LoVo (cell line): ENCODE measurements at places on chromosomes 1 and 21.

DNA sequence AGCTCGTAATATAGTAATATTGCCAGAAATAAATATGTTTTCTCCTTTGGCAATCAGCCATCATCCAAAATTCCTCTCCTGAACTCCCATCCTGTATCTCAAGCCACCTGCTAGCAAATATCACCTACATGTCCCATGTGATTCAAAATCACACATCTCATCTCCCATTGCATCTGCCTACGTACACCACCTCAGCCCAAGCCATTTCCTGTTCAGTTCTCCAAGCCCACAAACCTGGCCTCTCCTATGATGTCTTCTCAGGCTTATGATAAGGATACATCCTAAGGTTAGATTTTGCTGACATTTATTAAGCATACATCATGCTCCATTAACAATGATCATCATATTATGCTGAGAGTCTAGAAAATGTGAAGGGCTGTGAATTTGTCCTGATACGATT is 31.9 kb upstream of the DEGS1 start:
- DNase-seq = no peak

GRCh38 chr1:40399984-40400704 is 26.6 kb downstream of the SMAP2 start:
- DNase-seq = no peak

- no peak for DNase-seq
Measured at GRCh38 chr21:17949421-17949820, 130.3 kb upstream of the C21orf91 start.

DNA sequence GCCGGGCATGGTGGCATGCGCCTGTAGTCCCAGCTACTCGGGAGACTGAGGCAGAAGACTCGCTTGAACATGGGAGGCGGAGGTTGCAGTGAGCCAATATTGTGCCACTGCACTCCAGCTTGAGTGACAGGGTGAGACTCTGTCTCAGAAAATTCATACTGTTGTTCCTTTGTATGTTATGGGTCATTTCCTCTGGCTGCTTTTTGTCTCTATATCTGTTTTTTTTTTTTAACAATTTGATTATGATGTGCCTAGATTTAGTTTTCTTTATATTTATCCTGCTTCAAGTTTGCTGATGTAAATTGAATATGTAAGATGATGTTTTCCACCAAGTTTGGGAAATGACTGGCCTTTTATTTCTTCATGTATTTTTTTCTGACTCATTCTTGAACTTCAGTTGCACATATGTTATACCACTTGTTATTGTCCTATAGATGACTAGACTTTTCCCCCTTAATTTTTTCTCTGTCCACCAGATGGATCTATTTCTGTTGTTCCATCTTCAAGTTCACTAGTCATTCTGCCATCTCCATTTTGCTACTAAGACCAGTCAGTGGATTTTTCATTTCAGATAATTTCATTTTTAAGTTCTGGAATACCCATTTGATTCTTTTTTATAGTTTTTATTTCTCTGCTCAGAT is 173.5 kb downstream of the GALNT2 start:
- no peak for DNase-seq

DNA sequence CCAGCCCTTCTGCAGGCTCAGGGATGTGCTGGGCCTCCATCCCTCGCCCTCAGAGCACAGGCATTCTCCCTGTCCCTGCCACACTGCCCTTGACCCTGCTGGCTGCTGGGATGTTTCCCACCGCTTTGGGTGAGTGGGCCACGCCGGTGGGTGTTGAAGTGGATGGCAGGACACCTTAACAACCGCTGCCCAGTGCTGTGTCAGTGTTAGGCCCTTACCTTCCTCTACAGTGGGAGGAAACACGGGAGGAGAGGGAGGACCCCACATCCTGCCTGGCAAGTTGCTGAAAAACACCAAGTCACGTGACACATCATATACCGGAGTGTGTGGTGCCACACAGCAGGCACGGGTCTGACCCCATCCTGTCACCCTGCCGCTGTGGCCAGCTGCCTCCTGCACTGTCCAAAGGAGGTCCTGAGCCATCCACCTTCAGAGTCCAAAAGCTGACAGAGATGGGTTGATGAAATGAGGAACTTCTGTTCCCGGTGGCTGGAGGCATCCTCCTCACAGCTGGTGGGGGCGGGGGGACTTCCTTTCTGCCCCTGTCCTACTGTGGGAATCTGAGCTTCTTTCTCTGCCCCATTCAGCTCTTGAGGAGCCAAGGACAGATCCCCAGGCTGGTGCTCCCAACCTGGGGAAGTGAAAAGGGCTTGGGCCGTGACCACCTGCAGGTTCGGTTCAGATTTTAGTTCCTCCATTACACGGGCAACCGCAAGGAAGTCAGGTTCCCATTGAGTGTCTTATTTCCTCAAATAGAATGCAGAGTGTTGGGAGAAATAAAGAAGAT is 3.2 kb upstream of the THEMIS2 start:
- no peak for DNase-seq

DNA sequence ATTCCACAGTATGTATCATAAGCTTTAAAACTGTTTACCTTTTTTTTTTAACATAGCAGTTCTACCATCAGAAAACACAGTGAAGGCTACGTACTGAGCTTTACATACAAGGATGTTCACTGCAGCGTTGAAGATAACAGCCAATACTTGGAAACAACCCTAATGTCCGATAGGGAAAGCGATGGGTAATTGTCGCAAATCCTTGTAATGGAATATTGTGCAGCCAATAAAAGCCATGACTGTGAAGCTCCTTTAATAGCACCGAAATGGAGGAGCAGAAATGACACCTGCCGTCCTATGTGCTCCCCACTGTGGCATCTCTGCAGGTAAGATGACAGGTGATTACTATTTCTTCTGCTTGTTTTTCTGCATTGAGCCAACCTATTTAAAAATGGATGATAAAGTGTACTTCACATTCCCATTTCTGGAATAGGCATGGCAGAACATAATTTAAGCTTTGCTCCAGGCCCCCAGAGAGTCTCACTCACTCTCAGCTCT is 523.8 kb downstream of the PTPRU start:
- DNase-seq = no peak

- no peak for DNase-seq
Measured at GRCh38 chr1:214993419-214993818, 89.1 kb upstream of the KCNK2 start.

GRCh38 chr1:25004355-25004754 is 74.3 kb upstream of the RUNX3 start:
- no peak for DNase-seq

DNA sequence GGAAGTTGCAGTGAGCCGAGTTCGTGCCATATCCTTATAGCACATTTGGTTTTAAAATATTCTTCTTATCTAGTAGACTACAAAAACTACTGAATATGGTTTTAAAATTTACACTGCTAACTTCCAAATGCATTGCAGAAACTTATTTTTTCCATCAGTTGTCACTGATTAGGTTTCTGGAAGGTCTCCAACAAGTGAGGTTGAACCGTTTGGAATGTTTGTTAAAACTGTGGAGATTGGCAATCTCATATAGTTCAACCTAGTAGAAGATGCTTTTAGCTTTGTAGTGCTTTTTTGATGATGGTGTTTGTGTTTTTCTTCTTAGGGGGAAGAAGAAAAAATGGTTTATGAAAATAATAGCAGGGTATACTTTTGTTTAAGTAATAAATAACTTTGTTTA is 12.9 kb downstream of the CENPF start:
- no peak for DNase-seq

DNA sequence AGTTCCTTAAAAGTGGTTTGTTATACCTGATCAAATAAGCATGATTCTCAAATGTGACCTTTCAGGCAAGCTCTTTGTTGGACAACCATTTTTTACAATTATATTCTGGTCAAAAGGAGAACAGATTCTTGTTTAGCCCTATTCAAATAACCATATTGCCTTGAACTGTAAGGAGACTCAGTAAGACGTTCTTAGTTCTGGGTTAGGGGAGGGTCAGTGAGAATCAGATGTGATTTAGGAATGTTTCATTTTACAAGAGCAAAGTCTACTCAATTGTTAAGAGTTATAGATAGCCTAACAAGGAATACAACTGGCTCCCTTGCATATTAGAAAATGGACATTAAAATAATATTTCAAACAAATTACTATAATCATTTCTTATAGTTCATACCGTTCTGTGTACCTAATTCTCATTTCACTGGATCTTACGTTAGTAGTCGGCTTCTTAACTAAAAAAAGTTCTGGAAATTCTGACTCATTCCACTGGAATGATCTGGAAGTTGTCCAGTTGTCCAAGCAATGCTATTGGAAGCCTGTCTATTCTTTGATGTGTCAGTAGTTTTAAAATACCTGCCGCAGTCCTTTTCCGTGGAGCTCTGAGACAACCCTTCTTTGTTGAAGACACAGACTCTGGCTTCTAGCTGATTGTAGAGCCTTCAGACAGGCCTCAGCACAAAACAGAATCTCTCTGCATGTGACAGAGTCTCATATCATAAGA is 88.8 kb downstream of the MAST2 start:
- DNase-seq = peak; percentile 90

DNA sequence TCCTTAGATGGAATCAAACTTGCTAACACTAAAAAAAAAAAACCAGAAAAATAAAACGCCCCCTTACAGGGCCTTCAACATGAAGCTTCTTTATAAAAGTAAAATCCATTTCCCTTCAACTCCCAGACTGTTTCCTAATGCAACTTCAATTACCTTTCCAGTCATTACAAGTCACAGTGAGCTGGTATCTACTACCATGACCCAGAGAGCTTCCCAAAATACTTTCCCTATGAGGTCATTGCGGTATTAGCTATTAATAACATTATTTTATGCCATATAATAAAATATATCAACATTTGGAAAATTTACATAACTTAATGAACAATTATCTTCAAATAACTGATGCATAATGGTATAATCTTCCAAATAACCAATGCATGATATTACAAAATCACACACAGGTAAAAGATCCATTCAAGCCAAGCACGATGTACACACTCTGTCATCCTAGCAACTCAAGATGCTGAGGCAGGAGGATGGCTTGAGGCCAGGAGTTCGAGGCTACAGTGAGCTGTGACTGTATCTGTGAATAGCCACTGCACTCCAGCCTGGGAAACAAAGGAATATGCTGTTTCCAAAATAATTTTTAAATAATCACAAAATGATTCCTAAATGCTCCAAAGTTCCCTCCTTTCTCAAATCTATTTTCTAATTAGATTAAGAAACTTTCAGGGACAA is 24.1 kb downstream of the EIF4G3 start:
- no peak for DNase-seq

DNA sequence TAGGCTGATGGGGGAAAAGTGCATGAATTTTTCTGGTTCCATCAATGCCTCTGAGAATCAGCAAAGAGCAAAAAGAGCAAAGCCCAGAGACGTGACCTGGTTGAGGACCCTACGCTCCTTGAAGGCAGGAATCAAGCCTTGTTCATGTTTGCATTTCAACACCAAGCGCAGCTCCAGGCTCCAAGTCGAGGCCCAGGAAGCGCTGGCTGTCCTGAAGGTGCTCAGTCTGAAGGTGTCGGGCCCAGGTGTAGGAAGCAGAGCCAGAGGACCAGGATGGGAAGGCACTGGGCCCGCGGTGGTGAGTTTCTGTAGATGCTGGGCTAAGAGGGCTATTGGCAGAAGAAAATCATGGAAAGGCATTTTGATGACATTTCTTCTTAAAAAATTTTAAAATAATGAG is 25.6 kb upstream of the KCNE2 start:
- DNase-seq = no peak

GRCh38 chr1:17640393-17640792 is 100.9 kb downstream of the ARHGEF10L start:
- DNase-seq = no peak

DNA sequence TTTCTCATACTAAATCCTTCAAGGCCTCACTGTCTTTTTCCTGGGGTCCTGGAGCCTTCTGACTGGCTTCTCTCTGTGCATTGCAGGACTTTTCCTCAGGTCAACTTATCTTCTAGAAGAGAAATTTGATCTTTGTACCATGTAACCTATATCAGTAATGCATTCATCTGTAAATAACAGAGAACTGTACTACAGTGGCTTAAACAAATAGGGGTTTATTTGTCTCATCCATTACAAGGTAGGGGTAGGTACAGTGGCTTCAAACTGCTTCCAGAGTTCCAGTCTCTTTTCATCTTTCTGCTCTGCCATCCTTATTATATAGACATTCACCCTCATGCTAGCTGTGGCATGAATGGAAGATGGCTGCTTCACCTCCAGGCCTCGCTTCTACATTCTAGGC is 29.5 kb upstream of the GTF2B start:
- no peak for DNase-seq

GRCh38 chr1:184036517-184036949 is 995 bp downstream of the COLGALT2 start:
- DNase-seq = no peak

DNA sequence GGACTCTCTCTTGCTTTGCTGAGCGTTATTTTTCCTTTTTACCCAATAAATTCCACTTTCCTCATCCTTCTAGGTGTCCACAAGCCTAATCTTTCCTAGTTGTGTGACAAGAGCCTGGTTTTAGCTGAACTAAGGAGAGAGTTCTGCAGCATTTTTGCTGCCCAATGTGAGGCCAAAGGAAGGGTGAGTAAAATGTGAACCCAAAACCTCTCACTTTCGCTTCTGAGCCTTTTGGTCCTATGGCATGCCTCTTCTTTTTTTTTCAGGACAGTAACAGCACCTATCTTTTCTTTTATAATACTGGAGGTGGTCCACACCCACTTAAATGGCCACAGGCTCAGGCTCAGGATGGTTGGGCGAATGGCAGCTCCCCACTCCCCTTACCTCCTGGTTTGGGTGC is 111.1 kb downstream of the COP1 start:
- DNase-seq = no peak

- peak; percentile 60 for DNase-seq
Measured at GRCh38 chr1:198763298-198763714, 124.5 kb downstream of the PTPRC start.

DNA sequence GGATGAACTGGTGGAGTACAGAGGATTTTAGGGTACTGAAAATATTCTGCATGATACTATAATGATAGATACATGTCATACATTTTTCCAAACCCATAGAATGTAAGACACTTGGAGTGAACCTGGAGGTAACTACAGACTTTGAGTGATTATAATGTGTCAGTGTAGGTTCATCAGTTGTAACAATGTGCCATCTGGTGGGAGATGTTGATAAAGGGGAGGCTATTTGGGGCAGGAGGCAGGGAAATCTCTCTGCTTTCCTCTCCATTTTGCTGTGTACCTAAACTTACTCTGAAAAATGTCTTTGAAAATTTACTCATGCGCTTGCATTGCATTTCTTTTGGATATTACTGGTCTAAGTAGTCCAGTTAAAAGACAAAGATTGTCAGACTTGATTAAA is 35.2 kb downstream of the PTBP2 start:
- DNase-seq = no peak

DNA sequence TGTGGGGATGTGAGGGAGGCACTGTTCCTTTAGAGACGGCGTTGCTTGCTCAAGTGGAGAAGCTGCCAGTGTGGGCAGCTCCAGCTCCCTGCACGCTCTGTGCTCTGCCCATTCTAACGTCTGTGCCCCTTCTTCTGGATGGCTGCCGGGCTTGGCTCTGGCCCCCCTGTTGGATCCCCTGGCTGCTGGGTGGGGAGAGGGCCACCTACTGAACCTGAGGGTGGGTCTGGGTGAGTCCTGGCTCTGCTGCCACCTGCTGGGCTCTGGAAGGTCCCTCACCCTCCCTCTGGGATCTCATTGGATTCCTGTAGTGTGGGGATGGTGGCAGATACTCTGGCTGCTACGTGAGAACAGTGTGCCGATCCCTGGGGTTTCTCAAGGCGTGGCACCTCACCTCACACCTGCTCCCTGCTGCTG is 5.0 kb downstream of the PFKL start:
- no peak for DNase-seq

GRCh38 chr1:33392206-33392605 is 38.7 kb downstream of the PHC2 start:
- no peak for DNase-seq
